T-helper 1 cell (primary cell): ENCODE measurements at places on chromosomes 1 and 21.

DNA sequence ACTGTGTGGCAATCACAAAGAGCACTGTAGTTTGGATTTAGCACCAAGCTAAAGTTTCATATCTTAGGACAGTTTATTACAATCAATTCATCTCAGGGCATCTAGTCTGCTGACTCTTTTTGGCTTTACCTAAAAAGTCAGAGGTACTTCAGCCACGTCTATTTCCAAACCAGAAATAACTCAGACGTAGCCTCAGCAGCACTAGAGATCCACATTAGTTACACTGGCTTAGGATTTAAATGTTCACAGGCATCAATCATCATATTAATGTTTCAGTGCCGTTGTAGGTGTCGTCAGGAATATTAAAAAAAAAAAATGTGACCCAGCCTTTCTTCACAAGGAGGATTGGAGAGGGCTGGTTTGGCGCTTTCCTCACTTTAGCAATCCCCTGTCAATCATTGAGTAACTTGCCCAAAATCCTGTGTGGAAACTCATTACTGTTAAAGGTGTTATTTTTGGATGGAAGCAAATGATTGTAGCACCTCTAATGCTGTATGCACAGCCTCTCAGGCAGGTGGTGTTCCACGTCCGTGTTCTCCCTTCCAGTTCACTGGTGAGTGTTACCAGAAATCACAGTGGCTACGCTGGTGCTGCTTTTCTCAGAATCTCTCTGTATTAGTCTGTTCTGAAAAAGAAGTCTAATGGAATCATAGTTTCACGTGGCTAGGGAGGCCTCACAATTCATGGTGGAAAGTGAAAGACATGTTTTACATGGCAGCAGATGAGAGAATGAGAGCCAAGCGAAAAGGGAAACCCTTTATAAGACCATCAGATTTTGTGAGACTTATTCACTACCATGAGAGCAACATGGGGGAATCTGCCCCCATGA, 45.4 kb downstream of the NEK7 start:
- DNase-seq = no peak

- no peak for DNase-seq
These were observed 19.4 kb downstream of the PGM1 start for GRCh38 chr1:63612564-63612963.

- no peak for DNase-seq
These were observed 76.2 kb downstream of the ERG start for GRCh38 chr21:38422082-38422481.

DNA sequence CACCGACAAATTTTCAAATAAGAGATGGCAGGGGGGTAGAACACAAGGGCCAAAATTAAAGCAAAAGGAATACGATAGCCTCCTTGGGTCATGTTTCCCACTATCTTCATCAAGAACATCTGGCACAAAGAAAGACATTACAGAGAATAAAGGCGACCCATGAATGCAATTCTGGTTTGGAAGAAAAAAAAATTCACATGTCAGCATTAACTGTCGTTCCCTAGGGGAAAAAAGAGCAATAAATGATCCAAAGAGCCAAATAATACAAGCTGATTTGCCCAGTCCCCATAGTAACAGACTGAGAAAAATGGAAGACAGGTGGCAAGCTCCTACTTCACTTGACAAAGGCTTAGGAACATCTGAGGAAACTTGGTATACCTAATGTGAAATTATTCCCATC, 4.5 kb downstream of the STIL start:
- DNase-seq = no peak

GRCh38 chr1:180544050-180544449, 14.7 kb upstream of the OVAAL start:
- DNase-seq = no peak

GRCh38 chr1:82260666-82261065, 459.9 kb downstream of the ADGRL2 start:
- DNase-seq = no peak

- DNase-seq = no peak
These were observed 34.8 kb downstream of the L1TD1 start for GRCh38 chr1:62229468-62229867.

DNA sequence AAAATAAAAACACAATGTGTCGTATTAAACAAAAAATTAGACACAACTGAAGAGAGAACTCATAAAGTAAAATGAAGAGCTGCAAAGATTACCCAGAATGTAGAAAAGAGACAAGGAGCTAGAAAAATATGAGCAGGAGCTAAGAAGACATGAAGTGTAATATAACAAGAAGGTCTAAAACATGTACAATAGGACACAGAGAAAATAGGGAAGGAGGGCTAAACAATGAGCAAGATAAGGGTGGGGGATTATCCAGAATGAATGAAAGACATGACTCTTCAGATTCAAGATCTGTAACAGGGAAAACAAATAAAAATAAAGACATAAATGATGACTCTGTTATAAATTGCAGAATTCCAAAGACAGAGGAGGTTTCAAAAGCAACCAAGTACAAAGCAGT, 38.3 kb downstream of the PRDM15 start:
- DNase-seq = no peak

GRCh38 chr1:51768971-51769588, 109.4 kb downstream of the NRDC start:
- DNase-seq = no peak

DNA sequence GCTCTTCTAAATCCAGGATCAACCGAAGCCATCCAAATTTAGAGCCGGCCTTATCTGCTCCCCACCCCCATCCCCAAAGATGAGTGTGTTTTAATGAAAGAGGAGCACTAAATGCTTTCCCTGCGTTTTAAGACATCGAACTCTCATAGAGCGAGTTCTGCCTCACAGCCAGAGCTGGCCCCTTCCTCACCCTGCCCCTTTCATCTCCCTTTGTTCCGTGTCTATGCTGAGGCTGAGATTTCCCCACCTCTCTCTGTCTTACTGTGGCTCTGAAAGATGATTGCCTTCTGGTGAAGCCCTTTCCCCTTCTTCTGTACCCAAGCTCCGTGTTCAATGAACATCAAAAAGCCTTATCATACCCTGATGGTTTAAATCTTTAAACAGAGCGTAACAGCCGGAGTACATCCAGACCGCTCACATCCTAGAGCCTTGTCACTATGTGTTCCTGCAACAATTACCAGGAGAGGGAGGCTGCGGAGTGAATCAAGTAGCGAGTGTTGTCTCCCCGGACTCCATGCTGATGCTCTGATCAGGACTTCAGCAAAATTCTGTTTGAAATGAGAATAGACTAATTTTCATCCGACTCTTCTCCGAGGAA, 110.1 kb downstream of the ZNF326 start:
- no peak for DNase-seq

GRCh38 chr1:14748151-14748550, 149.7 kb downstream of the KAZN start:
- no peak for DNase-seq

DNA sequence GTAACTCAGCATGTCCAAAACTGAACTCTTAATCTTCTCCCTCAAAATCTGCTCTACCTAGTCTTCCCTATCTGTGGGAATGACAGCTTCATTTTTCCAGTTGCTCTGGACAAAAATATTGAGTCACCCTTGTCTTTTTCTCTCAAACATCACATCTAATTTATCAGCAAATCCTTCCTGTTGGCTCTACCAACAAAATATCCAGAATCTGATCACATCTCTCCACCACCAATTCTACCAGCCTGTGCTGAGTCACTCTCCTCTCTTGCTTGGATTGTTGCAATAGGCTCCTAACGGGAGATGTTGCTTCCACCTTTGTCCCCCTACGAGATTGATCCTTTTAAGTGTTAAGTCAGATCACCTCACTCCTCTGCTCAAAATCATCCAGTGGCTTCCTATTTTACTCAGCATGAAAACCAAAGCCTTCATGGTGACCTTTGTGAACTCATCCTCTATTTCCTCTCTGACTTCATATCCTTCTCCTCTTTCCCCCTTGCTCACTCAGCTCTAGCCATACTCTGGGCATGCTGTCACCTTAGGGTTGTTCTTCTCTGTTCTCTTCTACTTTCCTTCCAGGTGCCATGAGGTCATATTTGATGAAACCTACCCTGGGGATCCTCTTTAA, 21.5 kb upstream of the SMYD2 start:
- DNase-seq = no peak

DNA sequence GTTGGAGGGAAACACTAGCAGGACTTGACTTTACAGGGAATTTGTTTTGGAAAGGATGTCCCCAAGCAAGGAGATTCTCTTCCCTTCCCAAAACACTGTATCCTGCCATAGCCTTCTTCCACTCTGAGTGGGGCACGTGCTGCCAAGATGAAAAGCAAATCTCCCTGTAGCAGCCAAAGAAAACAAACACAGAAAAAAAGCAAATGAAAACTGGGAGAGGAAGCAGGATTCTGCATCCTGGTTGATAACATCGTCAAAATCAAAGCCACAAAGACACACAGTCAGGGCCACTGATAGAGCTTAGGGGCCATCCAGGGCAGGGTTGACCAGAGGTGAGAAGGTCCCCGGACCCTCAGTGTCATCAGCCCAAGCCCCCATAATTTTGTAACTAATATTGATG, 16.0 kb upstream of the MTARC2 start:
- no peak for DNase-seq

GRCh38 chr1:90850181-90850897, 133.2 kb upstream of the BARHL2 start:
- DNase-seq = no peak

- DNase-seq = no peak
These were observed 11.5 kb downstream of the PLEKHA6 start for GRCh38 chr1:204348242-204348641.

DNA sequence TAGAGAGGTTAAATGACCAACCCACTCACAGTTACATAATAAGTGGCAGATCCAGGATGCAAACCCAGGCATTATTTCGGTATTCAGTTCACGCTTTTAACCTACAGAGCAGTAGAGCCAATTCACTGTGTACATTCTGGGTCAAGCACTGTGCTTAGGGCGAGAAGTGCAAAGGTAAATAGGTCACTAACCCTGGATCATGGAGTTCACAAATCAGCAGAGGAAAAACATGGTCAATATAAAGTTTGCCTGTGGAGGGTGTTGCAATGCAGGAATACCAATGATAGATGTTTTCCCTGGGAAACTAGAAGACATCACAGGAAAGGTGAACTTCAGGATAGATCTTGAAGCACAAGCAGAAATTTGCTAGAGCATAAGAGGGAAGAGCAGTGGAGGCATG, 253.4 kb upstream of the NFIA start:
- DNase-seq = no peak

GRCh38 chr1:206430031-206430983, 40.0 kb upstream of the IKBKE start:
- DNase-seq = no peak

- DNase-seq = peak; percentile 74
These were observed 54.7 kb downstream of the MEF2D start for GRCh38 chr1:156445789-156446263.

DNA sequence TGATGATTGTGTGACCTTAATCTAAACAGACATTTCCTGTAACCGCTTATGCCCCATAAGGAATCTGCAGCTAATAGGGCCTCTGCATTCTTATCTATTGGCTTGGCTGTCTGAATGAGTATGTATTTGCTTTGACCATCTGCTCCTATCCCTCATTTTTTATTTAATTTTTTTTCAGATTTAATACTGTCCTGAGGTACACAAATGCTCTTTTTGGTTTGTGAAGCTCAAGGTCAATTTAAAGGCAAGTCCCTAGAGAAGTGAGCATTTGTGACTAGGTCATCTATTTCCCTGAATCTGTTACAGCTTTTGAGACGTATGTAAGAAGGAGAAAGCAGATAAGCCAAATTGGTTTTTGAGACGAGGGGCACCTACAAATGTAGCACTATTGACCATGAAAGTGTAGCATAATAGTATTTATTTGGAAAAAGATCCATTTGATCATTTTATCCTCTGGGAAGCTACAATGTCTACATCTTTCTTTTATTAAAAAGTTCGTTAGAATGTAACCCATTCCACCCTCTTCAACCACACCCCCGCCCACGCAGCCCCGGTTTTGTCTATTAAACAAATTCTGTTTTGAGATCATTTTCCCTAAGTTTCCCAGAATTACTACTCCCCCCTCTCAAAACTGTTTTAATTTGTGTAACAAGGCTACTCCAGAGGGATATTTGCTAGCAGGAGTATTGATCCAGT, 69.2 kb upstream of the HSPA13 start:
- no peak for DNase-seq

GRCh38 chr1:26949926-26950319, 10.3 kb downstream of the KDF1 start:
- DNase-seq = no peak

DNA sequence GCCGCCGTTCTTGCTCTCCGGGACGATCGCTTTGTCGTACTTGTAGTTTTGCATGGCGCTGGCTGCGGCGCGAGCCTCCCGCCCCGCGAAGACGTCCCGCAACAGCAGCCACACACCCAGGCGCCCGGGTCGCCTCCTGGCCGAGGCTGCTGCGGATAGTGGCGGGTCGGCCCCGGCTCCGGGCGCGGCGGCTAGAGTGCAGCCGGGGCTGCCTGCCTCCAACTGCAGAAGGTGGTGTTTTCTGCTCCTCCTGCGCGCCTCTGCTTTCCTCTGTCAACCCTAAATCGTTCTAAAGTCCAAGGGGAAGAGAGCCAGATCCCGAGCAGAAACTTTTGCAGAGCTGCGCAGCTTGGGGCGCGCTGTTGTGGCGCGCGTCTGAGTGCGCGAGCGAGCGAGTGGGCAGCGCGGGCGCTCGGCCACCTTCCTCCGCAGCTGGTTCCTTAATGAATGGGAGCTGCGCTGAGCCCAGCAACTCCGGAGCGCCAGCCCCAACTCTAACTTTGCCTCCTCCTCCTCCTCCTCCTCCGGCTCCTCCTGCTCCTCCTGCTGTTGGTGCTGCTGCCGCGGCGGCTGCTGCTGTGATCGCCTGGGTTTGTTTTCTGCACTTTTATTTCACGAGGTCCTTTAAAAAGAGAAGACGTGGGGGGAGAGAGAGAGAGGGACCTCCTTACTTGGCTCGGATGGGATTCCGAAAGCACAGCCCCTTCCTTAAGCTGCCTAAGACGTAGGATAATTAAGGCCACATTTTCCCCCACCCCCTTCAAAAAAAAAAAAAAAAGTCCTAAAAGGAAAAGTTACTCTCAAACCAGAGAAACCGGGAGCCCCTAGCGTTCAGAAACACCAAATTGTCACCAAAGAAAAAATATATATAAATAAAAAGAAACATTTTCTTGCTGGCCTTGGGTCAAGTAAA, at the start of gene PLPP3:
TSS of gene PLPP3 (minus strand) at position 601 of the 913 bp plus-strand sequence. CDS start at position 54, 547 bp downstream.
- no peak for DNase-seq

GRCh38 chr1:201214461-201214860, 23.8 kb downstream of the IGFN1 start:
- DNase-seq = no peak

GRCh38 chr1:53367503-53368313, 39.8 kb upstream of the LRP8 start:
- no peak for DNase-seq

- no peak for DNase-seq
These were observed 18.3 kb downstream of the KIRREL1 start for GRCh38 chr1:158011714-158012113.
